ENCODE measurements at places on chromosomes 7 and 10. TPM values are rescaled to one million over a fixed set of nuclear protein-coding genes. Genes with fewer than 3 reads are reported as not detected.

Gene PKD1L1
- total RNA-seq = 0.07 TPM

Gene ZNF138
- total RNA-seq = 3.9 TPM

Gene GRK5
- total RNA-seq = 14.8 TPM

Gene FEZF1
- total RNA-seq = not detected

Gene TNS3
- total RNA-seq = 6.6 TPM

Gene TSC22D4
- total RNA-seq = 37.8 TPM

Gene GIMAP6
- not detected for total RNA-seq

Gene EGFR
- total RNA-seq = 161 TPM

Gene LFNG
- total RNA-seq = 21.5 TPM

Gene CARD11
- 27.7 TPM for total RNA-seq

Gene STEAP1
- total RNA-seq = 23.4 TPM

DNA sequence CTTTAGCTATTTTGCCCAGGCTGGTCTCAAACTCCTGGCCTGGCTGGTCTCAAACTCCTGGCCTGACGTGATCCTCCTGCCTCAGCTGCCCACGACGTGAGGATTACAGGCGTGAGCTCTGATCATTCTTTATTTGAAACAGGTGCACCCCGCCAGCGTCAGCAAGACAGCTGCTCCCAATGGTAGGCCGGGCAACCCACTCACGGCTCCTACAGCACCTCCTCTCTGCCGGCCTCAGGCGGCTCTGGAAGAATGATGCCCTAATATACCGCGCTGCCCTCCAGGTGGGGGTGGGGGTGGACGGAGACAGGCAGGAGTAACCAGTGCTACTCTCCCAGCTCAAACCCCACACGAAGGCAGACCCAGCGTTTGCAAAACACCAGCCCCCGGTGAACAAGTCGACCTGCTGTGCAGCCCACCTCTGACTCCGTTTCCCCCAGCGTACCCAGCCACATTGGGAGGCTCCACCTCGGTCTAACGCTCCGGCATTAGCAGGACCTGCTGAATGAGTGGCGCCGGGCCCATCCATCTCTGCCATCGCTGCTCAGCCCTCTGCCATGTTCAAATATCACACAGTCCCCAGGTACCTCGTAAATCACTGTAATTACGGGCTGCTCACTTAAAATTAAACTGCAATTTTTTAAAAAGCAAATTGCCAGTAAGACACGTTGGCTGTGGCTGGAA is 148.6 kb downstream of the ELFN1 start:
- no peak for DNase-seq

DNA sequence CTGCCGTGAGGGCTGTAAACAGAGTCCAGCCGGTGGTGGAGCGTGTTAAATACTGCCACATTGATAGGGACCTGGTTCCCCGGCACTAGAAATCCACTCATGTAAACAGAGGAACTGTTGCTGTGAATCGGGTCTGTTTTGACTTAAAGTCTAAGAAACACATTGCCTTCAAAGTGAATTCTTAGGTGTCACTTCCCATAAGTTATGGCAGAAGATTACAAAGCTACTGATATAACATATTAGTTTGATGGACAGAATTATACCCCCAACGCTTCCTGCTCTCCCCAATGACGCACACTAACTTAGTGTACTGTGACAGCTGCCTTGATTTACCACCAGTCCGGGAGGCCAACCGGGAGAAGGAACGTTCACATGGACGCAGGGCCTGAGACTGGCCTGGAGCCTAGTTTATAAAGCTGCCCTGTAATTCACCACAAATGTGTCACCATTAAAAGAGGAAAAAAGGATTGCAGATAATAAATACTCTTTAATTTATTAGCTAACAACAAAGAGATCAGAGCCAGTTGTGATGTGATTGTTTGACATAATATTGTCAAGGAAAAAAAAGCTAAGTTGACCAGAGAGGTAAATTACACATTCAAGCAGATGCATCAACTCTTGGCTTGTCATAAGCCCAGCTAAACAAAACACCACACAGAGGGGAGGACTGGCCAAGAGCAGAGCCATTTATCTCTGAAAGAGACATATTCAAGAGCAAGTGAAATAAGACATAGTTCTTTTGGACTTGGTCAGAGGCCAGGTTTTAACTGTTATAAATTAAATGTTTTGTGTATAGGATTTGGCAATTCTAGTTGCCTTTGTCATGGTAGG is 820.6 kb downstream of the LRMDA start:
- DNase-seq = no peak

DNA sequence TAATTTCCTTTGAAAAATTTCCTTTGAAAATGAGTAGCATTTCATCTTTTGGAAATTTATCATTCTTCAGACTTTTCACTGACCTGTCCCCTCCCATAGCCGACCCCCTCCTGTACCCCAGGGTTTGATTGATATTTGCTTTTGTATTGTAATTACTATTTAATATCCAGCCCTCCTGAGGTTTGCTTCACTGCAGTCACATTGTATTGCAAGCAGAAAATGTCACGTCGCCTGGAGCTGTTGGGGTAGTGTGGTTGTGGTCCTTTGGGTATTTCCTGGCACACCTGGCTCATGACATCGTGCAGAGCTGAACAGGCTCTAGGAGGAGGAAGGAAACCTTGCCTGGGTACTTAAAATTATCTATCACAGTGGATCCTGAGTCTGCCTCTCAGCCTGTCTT is 116.1 kb downstream of the INSYN2A start:
- no peak for DNase-seq

DNA sequence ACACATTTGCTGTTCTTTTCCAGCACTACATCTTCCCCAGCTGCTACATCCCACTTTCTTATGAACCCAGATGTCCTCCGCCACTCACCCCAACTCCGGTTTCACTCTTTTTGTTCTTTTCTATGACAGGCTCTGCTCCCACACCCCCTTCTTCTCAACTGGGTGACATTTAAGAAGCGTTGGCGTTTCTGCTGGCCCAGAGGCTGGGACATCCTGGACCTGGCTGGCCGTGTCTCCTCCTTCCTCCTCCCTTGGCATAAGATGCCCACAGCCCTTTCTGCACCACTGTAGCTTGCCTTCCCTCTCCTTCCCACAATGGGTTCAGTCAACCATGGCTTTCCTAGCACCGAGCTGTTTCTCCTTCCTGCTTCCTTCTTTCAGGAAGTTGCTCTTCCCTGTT is 9.4 kb upstream of the CALML5 start:
- no peak for DNase-seq

DNA sequence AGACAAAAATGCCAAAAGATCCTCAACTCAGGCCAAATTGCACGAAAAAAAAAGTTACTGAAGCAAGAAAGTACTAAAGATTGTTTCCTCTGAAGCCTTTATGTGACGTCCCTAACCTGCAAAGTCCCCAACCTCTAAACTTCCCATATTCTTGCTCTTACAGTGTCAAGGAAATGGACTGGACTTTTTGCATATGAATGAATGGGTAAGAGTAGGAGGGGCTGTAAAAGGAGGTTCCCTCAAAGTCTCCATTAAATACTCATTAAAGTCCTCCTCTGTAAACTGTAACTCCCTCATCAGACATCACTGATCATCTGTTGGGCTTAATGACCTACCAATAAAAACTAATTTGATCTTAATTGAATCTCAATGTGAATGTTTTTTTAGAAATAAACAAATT is 164.8 kb upstream of the STEAP1 start:
- DNase-seq = no peak

DNA sequence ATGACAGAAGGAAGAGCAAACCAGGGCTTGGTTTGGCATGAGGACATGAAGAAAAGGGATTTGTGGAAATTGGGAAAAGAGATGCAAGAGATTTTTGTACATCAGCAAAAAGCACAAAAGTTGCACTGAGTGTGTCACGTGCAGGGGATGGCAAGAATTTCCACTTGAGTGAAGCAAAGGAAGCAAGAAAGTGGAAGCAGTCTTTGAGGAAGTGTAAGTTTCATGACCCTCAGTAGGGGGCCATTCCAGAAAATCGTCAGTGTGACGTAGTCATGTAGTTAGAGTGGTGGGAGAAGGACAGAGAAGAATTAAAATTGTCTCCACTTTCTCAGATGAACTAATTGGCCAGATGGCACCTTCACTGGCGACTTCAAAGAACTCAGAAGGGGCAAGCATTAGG is 123.3 kb upstream of the FZD1 start:
- no peak for DNase-seq

GRCh38 chr10:85598646-85599045 is 767.9 kb downstream of the GRID1 start:
- DNase-seq = no peak

DNA sequence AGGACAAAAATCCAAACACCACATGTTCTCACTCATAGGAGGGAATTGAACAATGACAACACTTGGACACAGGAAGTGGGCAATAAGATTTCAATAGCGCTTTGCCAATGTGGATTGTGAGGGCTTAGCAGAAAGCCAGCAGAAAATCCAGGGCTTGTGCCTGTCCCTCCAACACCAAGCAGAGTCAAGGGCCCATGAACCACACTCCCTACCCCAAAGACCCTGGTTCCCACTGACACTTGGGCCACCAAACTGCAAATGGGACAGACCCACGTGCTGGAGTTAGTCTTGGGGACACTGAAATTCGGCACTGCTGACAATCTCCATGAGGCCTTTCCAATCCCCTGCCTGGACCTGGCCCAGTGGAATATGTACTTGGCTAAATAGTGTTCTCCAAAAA is 67.0 kb downstream of the GRID1 start:
- DNase-seq = no peak

GRCh38 chr7:13411636-13412035 is 577.8 kb downstream of the ETV1 start:
- no peak for DNase-seq

DNA sequence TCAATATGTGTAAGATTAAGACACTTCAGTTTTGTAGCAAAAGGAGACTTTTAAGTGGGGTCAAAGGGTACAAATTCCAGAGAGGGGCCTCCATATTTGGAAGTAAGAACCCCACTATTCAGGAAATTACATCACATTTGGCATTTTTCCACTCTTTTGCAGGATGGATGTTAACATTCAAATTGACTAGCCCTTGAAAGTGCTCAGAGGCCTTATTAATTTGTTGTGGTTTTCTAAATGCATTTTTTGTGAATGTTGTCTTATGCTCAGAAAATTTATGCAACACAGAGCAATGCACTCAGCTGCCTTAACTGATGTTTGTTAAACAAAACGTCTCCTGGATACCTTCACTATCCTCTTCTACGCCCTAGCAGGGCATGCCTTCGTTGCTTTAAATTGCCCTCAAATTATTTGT is 50.9 kb upstream of the PDLIM1 start:
- no peak for DNase-seq

GRCh38 chr10:76559892-76560220 is 1077.8 kb downstream of the KCNMA1 start:
- DNase-seq = no peak

DNA sequence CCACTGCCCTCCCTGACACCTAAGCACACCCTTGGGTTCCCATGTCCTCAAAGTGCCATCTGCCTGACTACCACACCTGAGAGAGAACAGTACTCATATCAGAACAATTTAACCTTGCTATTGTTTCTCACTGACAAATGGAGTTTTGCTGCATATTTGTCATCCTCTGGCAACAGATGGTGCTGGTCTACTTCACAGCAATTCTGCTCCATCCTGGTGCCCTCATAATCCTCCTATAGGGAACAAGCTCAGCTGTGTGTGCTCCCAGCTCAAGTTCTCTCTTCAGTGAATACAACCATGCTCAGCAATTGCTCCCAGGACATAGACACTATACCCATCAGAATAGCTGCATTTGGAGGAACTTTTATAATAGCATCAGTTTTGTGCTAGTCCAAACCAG is 32.8 kb upstream of the ITGB1 start:
- DNase-seq = no peak

DNA sequence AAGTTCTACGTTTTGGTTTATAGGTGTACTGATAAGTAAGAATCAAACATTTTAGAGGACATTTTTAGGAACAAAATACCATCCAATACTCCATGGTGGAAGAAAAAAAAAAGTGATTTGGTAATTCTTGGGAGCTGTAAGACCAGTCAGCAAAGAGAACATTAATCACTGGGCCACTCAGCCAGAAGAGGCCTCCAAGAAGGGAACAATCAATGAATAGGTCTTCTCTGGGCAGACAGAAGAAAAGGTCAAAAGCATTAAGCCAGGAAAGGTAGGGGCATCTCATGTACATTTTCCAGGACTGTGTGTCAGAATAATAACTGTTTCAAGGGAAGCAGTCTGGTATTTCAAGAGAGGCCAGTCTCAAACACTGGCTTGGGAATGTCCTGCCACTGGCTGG is 190.4 kb upstream of the AGK start:
- DNase-seq = no peak

- DNase-seq = no peak
Measured at GRCh38 chr7:154910125-154910524, 92.8 kb downstream of the PAXIP1 start.

DNA sequence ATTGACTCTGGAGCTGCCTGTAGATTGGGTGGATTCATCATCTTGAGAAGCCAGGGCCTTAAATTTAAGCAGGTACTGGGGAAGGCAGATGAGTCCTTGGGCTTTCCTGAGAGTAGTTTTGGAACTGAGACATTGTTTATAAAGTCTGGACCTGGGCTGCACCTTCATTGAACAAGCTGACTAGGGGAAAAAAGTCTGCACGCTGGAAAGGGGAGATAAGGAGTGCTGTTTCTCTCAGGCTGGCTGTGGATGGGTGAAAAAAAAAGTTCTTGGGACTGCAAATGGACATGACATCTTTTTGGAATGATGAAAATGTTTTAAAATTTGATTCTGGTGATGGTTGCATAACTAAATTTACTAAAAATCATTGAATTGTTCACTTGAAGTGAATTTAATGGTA is 12.0 kb downstream of the SEC24C start:
- DNase-seq = no peak

GRCh38 chr10:133132473-133133291 is 27.3 kb upstream of the KNDC1 start:
- no peak for DNase-seq

DNA sequence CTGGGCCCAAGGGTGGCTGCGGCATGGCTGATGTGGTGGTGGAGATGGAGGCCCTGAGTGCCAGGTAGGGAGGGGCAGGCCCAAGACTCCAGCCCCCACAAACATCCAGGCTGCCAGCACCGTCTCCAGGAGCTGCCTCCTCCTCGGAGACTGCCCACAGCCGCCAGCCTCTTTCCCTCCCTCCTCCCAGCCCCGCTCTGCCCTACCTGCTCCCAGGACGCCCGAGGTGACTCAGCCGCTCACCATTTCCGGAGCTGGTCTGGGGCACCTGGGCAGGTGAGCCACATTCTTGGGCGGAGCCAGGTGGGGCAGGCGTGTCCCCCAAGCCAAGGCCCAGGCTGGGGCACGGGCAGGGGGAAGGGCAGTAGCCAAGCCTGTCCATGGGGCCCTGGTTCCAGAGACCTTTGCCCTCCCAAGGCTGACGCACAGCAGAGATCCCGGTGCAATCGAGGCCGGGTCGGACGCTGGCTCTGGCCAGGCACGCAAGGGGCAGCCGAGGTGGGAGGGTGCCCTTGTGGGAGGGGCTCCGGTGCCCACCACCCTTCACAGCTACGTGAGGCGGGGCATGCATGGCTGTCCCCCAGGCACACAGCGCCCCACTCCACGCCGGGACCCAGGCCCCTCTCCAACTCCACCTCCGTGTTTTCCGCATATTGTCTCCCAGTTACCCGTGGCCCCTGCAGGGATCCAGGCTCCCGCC is 8.8 kb downstream of the ADAP1 start:
- DNase-seq = peak; percentile 86

- DNase-seq = peak; percentile 76
Measured at GRCh38 chr7:42274053-42274452, 37.0 kb upstream of the GLI3 start.

Data from foreskin keratinocyte (primary cell).